ENCODE measurements at places on chromosomes 6 and 20.

GRCh38 chr6:163148451-163149278 is 265.9 kb upstream of the QKI start:
- DNase-seq = no peak

DNA sequence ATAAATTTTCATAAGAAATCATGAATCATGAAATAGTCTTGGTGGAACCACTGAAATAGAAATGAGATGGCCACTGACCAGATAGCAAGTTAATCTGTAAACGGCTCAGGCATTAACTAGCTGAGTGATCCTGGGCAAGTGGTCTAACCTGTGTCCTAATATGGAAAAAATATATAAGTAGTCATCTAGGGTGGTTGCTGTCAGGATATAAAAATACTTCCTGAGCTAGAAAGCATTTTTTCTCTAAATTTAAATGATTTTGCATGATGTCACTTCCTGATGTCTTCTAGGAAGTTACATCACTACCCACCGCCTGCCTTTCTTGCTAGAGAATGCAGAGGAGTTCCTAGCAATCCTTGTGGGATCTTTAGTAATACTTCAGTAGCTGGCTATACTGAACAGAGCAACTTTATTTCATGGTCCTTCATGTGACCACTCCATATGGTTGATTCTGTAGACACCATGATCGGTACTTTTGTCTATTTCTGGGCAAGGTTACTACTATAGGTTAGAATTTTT is 228.1 kb upstream of the CEP162 start:
- DNase-seq = no peak

DNA sequence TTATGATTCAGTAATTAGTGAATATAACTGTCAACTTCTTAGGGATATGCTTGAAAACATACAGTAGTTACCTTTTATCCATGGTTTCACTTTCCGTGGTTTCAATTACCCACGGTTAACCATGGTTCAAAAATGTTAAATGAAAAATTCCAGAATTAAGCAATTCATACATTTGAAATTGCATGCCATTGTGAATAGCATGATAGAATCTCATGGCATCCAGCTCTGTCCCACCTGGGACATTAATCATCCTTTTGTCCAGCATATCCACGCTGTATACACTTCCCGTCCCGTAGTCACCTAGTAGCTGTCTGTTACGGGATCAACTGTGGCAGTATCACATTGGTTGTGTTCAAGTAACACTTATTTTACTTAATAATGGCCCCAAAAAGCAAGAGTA is 781.7 kb upstream of the CITED2 start:
- no peak for DNase-seq

DNA sequence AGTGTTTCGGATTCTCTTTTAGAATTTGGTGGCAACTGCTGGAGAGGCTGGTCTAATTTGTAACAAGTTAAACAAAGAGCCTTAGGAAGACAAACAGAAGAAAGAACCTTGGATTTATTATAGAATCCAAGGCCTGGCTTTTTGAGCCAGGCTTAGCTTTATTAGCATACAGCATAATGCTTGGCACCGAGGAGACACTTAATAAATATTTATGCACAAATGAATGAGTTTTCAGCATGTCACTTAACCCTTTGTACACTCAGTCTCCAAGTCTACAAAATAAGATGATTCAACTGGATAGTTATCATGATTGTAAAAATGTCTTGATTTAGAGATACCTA is 38.2 kb upstream of the AFDN start:
- DNase-seq = no peak

DNA sequence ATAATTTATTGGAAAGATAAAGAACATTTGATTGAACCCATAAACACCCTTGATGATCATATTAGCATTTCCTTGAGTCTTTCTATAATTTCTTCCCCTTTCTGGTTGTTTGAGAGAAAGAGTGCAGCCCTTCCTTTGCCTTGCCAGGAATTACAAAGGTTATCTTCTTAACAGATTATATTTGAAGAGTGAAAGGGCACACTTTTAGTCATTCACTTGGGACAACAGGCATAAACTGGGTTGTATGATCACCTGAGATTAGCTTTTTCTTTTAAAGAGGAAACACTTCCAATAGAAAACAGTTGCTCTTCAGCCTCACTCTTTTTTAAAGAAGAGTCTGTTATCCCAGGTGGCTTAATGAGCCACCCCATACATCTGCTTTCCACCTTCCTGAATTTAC is 295.2 kb downstream of the PHF3 start:
- no peak for DNase-seq

DNA sequence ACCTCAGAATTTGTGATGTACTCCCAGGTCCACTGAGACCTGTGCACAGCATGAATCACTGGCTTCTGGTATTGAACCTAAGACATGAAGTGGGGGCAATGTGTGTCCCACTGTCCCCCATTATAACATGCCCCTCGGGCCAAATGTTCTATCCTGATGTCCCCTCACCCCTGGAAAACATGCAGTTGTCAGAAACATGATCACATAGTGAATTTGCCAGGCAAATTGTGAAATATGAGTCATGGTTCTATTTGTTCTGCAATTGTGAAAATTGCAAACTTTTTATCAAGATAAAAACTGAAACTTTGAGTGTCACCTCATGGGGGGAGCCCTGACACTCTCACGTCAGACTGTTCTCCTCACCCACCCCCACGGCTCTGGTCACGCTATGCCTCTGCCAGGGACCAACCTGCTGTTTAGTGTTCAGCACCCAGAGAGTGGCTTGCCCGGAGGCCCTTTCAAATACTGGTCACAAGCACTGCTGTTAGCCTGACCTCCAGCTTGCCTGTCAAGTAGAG is 305.3 kb downstream of the CLIC5 start:
- no peak for DNase-seq

DNA sequence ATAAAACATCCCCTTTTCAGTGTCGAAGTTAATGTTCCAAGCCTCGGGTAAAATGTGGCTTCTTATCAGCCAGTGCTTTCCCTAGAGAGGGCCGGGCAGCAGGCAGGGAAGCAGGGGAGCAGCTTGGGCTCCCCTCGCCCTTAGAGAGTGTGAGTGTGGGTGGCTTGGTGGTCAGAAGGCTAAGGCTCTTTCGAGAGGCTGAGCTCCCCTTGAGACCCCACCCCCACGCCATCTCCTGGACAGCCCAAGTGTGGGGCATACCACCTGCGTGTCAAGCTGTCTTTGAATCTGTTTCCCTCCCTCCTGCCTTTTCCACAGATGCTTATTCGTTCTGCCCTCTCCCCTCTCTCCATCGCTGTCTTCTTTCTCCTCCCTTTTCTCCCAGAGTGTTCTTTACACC is 95.1 kb upstream of the FOXP4 start:
- DNase-seq = no peak

GRCh38 chr6:135870722-135871121 is 19.2 kb downstream of the PDE7B start:
- DNase-seq = no peak

DNA sequence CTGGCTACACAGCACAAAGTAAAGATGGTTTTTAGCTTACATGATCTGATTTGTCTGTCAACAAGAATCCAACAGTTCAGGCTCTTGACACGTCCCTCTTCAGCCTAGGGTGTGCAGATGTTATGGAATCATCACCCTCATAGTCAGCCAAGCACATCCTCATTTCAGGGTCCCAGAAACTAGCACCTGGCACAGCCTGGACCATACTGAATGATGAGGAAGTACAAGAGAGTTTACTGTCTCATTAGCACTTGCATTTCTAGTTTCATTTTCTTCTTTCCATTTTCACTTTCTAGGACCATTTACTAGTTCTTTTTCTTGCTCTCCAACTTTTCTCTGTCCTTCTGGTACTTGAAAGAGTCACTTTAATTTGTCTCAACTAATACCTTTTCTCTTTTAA is 6.5 kb downstream of the RIPOR2 start:
- DNase-seq = no peak

DNA sequence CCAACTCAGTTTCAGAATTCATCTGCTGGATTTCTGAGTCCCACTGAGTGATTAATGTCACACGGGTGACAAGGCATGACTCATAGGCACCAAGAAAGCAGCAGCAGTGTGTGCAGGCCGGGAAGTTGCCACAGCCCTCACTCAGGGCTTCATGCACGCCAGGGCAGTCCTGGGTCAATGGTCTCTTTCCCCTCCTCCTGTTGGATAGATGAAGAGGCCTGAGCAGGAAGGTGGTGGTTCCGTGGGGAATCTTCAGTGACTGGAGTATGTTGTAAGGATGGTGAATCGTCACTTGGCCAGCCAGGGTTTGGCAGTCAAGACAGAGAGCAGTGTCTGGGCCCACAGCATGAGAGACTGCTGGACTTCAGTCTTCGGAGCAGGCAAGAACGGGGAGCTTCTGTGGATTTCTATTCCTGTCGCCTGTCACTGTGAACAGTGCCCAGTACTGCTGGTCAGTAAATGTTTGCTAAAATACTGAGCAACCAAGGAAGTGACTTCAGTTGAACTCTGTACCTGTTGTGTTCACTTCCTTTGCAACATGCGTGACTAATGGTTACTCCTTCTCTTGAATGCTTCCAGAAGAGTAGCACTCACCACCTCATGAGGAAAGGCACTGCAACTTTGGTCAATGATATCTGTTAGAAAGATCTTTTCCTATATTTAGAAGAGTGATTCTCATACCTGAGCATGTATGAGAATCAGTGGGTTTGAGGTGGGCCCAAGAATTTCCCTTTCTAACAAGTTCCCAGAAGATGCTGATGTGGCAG is 62.0 kb upstream of the CD93 start:
- DNase-seq = no peak

DNA sequence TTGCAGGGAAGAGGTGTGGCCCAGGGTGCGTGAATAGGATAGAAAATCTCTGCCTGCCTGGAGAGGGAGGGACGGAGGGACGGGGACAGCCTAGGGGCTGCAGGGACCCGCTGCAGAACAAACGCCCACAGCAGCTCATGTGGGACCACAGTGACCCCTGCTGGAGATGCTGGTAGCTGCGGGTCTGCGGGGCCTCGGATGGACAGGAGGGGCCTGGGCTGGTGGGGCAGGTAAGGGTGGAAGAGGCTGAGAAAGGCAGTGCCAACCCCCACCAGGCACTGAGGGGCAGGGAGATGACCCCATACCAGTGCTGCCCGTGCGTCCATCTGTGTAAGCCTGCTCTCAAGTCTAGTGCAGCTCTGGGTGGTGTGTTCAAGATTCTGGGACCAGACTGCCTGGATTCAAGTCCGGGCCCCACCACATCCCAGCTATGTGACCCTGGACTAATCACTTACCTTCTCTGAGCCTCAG is 39.4 kb downstream of the KIAA1755 start:
- DNase-seq = peak; percentile 44

DNA sequence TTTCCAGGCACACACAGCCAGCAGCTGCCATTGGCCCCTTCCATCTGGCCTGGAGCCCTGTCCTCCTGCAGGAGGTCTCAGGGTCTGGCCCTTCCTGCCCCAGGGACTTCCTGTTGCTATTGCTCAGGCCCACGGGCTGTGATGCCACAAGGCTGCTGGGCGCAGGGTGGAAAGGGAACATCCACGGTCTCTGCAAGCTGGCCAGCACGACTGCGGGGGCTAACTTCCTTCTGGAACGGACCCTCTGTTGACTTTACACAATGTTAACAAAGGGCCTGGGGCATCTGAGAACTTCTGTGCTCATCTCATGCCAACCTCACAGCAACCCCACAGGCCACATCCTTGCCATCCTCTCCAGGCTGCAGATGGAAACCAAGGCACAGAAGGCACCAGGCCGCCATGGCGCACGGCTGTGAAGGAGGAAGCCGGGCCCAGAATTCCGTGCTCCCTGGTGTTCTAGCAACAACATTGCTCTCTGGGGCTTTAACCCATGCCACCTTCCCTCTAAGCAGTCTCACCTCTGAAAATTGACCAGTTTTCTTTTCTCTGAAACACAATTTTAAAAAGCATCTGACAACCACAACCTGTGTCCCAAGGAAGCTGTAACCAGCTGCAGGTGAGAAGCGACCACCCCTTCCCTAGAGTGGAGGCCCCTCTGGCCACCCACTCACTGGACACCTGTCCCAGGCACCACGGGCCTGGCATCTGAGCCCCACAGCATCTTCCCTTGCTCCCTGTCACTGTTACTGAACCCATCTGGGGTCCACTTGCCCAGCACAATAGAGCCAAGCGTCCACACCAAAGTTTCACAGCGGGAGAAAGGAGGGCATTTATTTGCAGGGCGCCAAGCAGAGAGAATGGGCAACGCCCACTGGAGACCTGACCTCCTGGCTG is 261.3 kb downstream of the CDH4 start:
- no peak for DNase-seq

DNA sequence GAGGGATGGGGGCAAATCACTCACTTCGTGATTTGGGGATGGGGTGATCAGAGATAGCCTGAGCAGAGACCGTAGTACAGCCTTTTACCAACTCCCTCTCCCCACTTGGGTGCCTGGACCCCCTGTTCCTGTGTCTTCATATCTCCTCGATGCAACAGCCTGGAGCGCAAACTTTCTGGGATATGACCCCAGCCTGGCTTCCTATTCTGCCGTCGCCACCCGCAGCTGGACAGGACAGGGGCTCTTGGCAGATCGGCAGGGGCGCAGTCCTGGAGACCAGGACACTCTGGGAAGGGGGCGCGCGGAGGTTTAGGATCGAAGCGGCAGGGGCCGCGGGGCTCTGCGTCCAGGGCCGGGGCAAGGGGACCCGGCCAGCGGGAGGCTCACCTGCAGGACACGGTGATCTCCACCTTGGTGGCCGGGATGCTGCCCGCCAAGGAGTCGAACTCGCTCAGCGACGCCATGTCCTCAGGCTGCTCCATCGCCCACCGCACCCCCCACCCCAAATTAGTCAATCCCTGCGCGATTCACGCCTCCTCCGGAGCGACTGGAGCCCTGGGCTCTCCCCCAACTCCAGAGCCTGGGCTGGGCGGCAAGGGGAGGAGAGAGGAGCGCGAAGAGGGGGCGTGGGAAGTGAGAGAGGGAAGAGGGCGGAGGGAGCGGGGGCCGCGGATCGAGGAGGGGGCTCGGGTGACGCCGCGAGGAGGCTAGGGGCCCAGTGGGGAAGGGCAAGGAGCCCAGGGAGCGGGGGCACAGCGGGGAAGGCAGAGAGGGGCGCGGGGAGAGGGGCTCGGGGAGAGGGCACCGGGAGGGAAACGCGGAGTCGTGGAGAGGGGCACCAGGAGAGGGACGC is at the start of gene CPNE5:
Gene CPNE5, minus strand, starts transcription at position 549 of the 853 bp plus-strand sequence. Its CDS starts 67 bp downstream, at position 482.
- no peak for DNase-seq

GRCh38 chr6:23031986-23032385 is 462.6 kb downstream of the HDGFL1 start:
- DNase-seq = no peak

- no peak for DNase-seq
These were observed 50.9 kb downstream of the MYH7B start for GRCh38 chr20:35006531-35006971.

- no peak for DNase-seq
These were observed 36.4 kb downstream of the XRN2 start for GRCh38 chr20:21339499-21339898.

Data from NCI-H2227 treated with DMSO at 0.1 percent for 48 hours (cell line).